Stimulated activated CD8-positive, alpha-beta memory T cell treated with anti-CD3 and anti-CD28 coated beads, Interleukin-7, amount 100 ng/mL, for 24 hours (primary cell): ENCODE measurements at places on chromosomes 4 and X.

DNA sequence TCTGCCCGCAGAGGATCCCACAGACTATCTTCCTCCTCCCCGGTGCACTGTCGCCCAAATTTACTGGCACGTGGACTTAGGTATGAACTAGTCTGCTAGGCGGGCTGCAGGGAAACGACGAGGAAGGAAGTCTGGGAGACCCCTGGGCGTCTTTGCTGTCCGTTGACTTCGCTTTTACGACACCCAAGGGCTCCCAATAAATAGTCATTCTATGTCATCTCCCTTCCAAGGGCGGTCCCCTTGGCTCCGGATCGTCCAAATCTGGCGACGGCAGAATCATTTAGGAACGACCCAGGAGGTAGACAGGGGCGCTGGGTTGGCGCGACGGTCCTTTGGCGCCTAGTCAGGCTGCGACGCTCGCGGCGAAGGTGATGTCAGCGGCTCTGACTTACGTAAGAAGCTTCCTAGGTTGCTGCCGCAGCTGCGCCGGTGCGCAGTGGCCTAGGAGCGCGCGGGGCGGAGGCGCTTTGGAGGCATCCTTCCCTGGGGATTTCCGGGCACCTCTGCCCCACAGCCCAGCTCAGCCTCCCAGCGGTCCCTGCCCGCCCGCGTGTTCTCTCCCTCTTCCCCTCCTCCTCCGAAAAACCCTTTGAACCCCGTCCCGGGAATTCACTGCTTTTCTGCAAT, 2.2 kb downstream of the NHS start:
- DNase-seq = no peak

DNA sequence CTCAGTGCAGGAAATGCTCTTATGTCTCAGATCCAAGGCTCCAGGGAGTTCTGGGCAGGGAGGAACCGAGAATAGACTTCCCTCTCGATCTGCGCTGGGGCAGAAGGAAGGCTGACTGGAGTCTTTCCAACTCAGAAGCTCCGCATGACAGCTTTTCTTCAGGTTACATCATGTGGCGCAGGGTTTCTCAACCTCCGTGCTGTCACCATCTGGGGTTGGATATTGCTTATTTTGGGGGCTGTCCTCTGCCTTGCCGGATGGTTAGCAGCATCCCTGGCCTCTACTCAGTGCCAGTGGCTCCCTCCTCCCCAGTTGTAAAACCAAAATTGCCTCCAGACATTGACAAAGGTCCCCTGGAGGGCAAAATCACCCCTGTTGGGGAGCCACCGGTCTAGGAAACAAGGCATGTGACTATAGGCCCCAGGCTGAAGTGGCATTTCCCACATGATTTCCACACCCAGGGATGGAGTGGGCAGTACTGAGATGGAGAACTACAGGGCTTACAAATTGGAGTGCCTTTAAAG, 21.4 kb downstream of the REELD1 start:
- no peak for DNase-seq

DNA sequence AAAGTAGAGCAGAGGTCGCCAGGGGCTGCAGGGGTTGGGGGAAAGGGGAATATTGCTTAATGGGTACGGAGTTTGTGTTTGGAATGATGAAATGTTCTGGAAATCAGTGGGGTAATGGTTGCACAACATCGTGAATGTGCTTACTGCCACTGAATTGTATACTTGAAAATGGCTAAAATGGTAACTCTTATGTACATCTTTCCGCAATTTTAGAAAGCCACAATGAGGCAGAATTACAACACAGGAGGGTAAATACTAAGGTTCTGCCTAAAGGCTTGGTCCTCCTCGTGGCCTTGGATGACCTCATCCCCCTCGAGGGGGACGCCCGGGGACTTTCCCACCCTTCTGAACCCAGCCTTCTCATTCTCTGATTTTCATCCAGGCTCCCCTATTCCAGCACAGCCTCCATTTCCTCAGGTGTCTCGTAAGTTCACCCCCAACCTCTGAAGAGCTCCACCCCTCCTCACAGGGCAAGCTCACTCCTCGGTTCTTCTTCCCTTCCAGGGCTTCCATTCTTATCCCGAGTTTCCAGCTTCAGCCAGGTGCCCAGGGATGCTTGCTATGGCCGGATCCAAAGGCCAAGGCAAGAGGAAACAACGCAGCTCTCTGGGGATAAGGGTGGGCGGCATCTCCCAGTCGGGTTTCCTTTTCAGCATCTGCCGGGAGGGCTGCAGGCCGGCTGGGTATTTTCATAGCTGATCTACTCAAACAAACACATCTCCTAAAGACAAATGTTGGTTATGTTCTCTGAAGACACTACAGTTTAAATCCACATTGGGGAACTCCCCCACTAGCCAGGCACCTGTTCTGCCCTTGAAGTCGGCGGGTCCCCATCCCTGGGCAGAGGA, 71.3 kb upstream of the ACSL1 start:
- DNase-seq = no peak

DNA sequence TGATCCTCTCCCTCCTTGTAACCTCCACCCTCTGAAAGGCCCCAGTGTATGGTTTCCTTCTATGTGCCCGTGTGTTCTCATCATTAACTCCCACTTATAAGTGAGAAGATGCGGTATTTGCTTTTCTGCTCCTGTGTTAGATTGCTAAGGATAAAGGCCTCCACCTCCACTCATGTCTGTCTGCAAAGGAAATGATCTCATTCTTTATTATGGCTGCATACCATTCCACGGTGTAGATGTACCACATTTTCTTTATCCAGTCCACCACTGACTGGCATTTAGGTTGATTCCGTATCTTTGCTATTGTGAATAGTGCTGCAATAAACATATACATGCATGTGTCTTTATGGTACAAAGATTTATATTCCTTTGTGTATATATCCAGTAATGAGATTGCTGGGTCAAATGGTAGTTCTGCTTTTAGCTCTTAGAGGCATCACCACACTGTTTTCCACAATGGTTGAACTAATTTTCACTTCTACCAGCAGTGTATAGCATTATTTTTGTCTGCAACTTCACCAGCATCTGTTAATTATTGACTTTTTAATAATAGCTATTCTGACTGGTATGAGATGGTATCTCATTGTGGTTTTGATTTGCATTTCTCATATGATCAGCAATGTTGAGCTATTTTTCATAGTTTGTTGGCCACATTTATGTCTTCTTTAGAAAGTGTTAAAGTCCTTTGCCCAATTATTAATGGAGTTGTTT, 1030.9 kb downstream of the FSTL5 start:
- no peak for DNase-seq

DNA sequence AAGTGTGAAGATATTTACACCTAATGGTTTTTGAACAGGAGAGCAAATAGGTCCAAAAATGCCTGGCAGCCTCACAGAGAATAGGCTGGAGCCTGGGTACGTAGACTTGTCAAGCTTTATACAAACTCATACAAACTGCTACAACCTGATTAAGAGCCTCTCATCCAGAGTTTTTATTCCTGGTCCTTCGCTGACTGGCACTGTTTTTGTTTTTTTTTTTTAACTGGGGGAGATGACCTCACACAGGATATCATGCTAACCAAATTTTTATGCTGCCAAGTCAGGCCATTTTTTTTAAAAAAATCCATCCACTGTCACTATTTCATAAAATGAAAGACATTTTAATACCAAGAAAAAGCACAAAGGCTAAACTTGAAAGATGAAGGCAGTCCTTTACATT, 1.9 kb downstream of the FAM114A1 start:
- DNase-seq = no peak

DNA sequence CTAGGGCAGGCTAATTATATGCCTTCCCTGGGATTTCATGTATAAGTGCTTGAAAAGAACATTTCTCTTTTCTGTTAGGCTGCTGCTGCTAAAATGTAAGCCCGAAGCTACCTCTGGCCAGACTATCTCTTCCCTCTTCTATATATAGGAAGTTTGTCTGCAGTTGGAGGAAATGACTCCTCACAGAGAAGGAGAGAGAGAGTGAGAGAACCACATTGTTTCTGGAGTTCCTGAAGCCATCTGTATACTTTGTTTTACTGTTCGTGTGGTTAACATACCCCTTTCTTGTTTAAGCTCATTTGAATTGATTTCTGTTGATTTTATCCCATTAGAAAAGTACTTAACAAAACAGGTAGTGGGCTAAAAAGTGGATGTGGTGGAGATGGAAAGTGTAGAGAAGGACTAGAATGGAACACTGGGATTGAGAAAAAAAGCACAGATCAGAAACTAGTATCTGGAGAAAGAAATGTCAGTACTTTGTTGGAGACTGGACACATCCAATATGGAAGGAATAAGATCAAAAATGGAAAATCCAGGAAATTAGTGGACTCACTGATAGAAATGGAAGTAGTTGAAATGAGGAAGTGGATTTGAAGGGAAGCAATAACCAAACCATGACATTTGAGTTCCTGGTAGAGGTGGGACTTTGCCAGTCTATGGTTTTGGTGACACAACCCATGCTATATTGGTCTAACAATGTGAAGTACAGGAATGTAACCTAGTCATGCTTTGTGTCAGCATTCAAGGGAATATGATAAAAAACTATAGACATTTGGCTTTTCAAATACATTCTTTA, 112.6 kb downstream of the TMA16 start:
- no peak for DNase-seq

- DNase-seq = no peak
These were observed 82.5 kb downstream of the HS6ST2 start for GRCh38 chrX:132875650-132876522.
